Vein endothelial cell (primary cell): ENCODE measurements at places on chromosomes 7 and 10. TPM values are rescaled to one million over a fixed set of nuclear protein-coding genes. Genes with fewer than 3 reads are reported as not detected.

Gene REEP3
- 52.3 and 73.4 TPM in 2 replicates for total RNA-seq

Gene PI4K2A
- 16.2 and 17.3 TPM in 2 replicates for total RNA-seq

Gene DLG5
- total RNA-seq = 10.4 and 17.0 TPM in 2 replicates

Gene TRPV5
- total RNA-seq = 0.10 TPM in 1 of 2 replicates, not detected in the other

Gene MRLN
- total RNA-seq = not detected in 2 replicates

Gene CCDC172
- not detected in 2 replicates for total RNA-seq

Gene ZNF727
- 0.10 TPM in 1 of 2 replicates, not detected in the other for total RNA-seq

Gene TAS2R5
- total RNA-seq = 0.65 and 1.5 TPM in 2 replicates

Gene GIMAP7
- 25.2 and 31.6 TPM in 2 replicates for total RNA-seq

Gene GPR26
- total RNA-seq = not detected in 2 replicates

Gene NRP1
- total RNA-seq = 219 and 351 TPM in 2 replicates

Gene STOX1
- total RNA-seq = under 0.01 and 0.10 TPM in 2 replicates

Gene MKX
- total RNA-seq = not detected in 2 replicates

Gene LBX1
- not detected in 2 replicates for total RNA-seq
